ENCODE measurements at places on chromosomes 1 and 21.

DNA sequence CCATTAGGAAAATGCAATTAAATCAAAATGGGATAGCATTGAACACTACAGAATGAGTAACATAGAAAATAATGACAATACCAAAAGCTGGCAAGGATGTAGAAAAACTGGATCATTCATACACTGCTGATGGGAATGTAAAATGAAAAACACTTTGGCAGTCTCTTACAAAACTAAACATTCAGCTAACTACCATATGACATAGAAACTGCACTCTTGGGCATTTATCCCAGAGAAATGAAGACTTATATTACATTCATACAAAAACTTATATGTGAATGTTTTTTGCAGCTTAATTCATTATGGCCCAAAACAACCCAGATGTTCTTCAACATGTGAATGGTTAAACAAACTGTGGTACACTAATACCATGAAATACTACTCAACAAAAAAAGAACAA, 66.4 kb downstream of the ANKRD13C start:
- no peak for DNase-seq

DNA sequence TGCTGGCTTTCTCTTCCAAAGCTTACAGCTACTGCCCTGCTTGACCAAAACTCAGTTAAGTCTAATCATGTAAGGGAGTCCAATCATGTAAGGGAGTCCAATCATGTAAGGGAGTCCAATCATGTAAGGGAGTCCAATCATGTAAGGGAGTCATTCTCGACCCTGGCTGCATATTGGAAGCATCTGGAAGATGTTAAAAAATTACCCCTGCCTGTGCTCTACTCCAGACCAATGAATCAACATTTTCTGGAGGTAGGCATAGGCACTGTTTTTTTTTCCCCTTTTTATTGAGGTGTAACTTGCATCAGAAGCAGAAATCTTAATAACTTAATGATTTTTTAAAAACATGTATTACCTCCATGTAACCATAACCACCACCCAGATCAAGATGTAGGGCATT, 9.4 kb downstream of the PIGP start:
- no peak for DNase-seq

GRCh38 chr1:57898531-57898930, 474.7 kb upstream of the DAB1 start:
- DNase-seq: no peak

GRCh38 chr1:221915764-221916163, 173.9 kb upstream of the DUSP10 start:
- no peak for DNase-seq

DNA sequence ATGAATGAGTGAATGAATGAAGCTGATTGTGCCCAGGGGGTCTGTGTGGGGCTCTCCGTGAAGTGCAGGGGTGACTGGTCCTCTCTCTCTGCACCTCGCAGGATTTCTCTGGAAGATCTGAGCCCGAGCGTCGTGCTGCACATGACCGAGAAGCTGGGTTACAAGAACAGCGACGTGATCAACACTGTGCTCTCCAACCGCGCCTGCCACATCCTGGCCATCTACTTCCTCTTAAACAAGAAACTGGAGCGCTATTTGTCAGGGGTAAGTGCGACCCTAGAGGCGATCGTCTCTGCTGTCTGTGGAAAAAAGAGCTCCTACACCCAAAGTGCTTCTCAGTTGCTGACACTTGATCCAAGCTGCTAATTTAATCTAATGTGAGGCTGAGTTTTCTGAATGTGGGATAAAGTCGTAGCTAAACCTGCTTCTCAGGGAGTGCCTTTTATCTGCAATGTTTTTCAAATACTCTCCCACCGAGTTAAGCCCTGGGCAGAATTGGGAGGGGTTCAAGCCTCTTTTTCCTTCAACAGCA, 101.7 kb downstream of the HUNK start:
- peak; percentile 94 for DNase-seq

- DNase-seq: no peak
Observed at GRCh38 chr1:52641307-52641706, 8.3 kb downstream of the SHISAL2A start.

- DNase-seq: no peak
Observed at GRCh38 chr1:228402641-228403025, 4.0 kb downstream of the TRIM11 start.

DNA sequence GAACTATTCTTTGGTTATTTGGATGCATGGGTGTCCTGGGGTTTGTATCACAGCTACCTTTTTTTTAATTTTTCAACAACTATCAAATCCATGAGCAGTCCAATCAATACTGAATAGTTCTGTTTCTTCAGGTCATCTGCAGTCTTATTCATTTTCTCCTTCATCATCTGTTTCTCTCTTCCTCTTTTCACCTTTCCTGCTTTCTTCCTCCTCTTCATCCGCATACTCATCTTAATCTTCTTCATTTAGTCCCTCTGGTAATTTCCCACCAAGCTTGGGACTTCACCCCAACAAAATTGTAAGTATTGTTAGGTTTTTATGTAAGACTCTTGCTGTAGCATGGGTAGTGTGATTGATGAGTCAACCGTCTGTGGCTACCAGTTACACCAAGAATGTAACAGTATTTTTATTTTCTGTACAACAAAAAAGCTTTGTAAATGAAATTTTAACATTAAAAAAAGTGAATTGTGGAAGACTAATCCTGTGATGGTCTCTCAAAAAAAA, 184.1 kb upstream of the RNPC3 start:
- DNase-seq: no peak

- DNase-seq: peak; percentile 40
Observed at GRCh38 chr1:154352581-154353459, 27.5 kb downstream of the ATP8B2 start.

GRCh38 chr1:221241592-221241991, 362.3 kb downstream of the HLX start:
- DNase-seq: no peak

- DNase-seq: no peak
Observed at GRCh38 chr1:5830771-5831599, 161.2 kb downstream of the NPHP4 start.

DNA sequence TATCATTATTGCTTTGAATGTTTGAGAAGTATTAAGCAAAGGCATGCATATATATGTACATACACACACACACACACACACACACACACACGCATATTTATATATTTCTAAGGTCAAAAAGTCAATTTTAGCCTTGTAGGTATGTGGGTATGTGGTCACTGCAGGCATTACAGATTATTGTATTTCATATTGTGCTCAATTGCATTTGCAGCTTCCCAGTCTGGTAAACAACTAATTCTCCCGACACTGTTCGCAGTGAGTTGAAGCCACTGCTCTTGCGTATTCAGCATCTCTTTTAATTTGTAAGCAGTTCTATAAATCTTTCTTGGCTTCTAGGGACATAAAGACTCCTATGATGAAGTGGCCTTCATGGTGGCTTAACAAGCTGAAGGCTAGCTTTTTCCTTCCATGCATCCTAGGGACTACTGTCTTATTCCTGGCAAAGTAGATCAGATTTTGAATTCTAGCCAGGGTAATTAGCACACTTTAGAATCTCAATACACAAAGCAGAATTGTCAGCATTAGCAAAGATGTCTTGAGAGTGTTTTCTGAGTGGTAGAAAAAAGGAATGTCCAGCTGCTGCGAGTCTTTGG, 368.6 kb upstream of the NEGR1 start:
- no peak for DNase-seq

DNA sequence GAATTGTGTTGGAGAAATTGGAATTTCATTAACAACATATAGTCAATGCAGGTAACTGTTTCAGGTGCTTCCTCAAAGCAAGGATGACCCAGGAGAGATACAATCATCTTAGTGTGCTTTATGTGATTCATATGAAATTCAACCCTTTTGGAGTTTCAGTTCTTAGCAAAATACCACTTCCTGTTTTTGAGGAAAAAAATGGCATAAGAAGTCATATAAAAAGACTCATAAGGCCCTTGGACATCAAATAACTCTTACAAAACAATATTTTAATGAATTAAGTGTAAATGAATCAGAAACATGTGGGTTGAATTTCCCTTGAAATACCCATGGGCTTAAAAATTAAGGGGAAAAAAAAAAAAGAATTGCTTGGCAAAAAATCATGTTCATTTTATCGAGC, 926.6 kb downstream of the LTN1 start:
- no peak for DNase-seq

DNA sequence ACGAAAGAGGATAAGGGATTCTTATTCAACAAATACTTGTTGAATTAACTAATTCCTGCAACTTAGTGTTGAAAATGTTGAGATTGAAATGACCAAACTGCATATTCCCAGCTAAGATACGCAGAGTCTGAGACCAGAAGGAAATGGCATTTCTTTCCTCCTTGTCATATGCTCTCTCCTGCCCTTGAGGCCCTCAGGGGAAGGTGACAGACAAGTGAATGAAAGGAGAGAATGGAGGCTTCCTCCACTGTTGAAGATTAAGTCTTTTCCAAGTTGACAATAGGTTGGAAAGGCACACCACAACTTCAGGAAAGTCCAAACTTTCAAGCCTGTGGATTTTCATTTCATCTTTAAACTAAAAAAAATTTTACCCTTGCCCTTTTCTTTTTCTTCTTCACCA, 3.1 kb upstream of the ZNF697 start:
- DNase-seq: no peak

DNA sequence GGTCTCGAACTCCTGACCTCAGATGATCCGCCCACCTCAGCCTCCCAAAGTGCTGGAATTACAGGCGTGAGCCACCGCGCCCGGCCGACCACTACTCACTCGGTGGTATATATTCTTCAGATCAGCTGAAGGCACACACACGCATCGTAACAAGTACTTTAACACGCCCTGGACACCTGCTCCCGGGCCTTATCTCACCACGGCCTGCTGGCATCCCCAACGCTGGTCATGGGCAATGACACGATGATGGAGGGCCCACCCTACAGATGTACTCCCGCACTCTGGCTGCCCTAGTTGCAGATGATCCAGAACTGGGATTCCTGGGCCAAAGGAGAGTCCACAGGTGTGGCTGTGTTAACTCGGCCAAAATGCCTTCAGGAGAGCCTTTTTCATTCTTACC, 11.6 kb downstream of the UBE2J2 start:
- DNase-seq: no peak

DNA sequence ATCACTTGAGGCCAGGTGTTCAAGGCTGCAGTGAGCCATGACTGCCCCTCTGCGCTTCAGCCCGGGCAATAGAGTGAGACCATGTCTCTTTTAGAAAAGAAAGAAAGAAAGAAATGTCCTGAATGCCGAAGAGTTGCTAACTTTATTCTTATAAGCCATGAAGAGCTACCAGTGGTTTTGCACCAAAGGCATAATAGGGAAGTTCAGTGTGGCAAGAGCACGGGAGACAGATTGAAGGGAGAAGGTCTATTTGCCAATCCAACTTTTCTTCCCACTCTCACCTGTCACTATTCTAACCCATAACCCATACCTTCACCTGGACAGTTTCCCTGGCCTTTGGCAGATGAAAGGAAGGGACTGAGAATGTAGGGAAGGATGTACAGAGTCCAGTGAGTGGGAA, 4.4 kb upstream of the PEA15 start:
- no peak for DNase-seq

GRCh38 chr1:116020668-116021272, 44.5 kb downstream of the SLC22A15 start:
- peak; percentile 81 for DNase-seq

GRCh38 chr1:33599516-33600115, 127.2 kb downstream of the ZSCAN20 start:
- DNase-seq: no peak

DNA sequence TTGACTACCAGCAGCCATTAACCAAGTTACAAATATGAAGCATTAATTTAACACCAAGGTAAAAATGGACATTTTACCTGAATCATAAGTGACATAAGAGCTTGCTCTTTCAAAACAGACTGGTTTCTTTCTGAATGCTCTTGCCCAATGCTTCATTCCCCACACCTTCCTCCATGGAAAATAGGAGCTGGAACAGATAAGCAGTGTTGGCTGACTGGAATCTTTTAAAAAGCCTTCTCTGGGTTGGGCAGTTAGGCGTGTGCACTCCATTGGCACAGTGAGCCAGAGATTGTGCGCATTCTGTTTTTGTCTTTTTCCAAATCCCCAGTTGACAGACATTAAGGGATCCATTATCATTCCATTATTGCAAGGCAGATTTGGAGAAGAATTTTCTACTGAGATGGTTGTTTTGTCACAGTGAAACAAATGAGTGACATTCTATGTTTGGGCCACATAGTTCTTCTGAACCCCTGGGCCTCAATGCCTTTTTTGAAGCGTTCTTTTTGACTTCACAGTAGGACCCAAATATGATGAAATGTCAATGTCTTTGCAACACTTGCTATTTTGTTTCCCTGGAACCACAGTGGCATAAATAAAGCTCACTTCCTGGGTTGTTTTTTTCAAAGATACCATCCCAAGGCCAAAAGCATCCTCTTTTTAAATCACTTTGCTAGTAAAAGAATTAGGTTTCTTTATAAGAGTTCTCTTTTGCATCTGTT, 32.3 kb downstream of the LRRC8B start:
- no peak for DNase-seq

GRCh38 chr21:38126666-38127303, 130.0 kb upstream of the KCNJ15 start:
- peak; percentile 41 for DNase-seq

DNA sequence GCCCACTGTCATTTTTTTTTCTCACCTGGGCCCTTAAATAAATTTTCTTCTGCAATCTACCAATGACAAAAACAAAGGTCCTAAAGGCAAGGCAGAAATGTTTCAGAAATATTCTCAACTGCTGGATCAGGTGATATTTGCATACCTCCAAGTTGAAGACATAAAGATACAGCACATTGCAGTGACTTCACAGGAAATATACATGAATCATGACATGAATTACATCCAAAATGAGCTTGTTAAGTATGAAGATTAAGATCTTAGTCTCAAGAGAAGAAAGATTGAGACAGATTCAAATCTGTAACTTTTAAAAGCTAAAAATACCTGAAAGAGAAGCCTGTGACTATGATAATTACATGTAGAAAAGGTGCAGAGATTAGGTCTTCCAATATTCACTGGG, 207.8 kb downstream of the SIPA1L2 start:
- peak; percentile 69 for DNase-seq

DNA sequence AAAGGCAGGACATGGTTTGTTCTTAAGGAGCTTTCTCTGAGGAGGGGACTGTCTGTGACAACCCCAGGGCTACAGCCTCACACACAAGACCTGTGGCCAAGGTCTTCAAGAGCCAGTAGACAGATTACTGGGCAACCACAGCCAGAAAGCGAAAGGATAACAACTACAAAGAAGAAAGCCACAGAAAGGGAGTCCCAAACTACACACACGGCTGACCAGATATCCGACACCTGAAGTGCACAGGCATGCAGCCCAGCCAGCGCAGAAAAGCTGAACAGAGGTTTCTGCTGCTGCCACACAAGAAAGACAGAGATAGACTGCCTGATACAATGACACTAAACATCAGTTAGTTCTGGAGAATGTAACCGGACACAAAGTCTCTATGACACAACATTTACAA, 21.4 kb upstream of the NADK start:
- DNase-seq: no peak

- no peak for DNase-seq
Observed at GRCh38 chr21:40243685-40244084, 376.4 kb downstream of the PCP4 start.

DNA sequence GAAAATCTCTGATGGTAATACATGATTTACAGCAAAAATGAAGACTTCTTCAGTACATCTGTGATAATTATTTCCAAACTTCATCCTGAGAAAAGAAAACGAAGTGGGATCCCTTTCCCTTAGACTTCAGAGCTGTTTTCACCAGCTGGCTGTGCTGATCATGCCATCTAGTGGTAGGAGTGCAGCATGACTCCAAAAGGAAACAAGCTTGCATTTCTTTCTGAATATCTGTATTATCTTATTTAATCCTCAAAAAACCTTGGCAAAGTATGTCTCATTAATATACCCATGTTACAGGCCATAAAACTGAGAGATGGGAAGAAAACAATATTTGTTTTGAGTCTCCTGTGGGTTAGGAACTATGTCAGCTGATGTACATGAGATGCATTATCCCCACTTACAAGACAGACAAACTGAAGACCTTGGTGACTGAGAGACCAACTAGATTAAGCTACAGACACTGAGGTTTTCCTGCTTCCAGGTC, 9.8 kb upstream of the GJA8 start:
- peak; percentile 27 for DNase-seq
